Stimulated activated CD8-positive, alpha-beta memory T cell treated with anti-CD3 and anti-CD28 coated beads, Interleukin-4, amount 100 ng/mL, for 24 hours (primary cell): ENCODE measurements at places on chromosomes 6 and 20.

GRCh38 chr6:5083307-5083583 is 1.9 kb upstream of the PPP1R3G start:
- no peak for DNase-seq

- no peak for DNase-seq
Measured at GRCh38 chr20:57968120-57968519, 258.3 kb upstream of the PMEPA1 start.

GRCh38 chr6:41975276-41975675 is 33.7 kb upstream of the CCND3 start:
- DNase-seq: no peak

DNA sequence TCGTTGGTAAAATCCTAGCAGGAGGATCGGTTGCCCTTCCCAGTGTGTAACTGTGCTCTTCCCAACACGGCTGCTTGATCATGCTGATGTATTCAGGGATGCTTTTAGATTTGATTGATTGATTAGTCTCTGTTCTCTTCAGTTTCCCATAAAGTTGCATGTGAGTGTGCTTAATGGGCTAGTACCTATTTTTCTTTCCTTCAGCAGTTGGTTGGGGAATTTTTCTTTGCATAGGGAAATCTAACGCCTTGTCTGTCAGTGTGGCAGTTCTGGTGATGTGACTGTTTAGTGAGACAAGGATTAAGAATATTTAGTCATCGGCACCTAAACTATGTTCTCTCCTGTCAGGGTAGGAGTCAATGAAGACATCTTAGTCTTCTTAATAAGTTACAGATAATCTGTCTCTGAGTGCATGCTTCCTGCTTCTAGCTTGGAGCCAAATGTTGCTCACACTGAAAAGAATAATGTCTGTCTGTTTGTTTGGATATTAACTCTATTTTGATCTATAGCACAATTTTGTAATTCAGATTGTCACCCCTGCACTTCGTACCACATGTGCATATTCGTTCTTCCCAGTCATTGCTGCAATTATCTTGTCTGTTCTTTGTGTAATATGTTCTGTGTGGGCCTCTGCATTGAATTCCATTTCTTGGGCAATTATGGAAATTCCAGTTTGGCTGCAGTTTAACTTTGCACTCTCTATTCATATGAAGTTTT is 169.9 kb downstream of the EDN1 start:
- no peak for DNase-seq

DNA sequence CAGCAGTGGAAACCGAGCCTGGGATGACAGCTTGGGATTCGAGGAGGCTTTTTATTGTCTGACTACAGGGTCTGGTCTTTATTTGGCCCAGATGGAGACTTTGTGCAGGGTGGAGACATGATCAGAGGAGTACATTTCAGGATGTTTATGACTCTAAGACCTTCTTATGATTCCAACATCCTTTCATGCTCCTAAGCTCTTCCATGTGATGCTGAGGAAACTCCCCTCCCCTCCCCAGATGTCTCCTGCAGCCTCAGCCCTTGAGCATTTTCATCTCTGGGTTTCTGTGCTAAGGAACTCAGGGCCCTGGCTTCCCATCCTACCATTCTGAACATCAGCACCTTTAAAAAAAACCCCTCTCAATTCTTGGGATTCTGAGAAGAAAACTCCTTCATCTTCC is 186.6 kb downstream of the SOX4 start:
- no peak for DNase-seq

DNA sequence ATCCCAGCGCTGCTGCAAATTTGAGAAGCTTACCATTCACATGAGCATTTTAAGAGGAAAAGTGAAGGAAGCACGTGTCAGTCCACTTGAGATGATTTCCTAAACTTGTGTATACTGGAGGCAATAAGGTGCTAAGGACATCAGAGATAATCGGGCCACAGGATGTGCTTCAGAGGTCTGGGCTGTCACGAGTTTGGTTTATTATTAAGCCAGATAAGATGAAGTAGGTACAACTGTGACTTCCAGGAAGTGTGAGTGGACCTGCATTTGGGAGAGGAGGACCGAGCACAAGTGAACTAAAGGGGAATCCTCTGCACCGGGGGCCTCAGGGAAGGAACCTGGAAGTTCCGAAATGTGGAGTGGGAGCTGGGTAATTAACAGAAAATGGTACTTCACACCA is 1.4 kb downstream of the SAMD5 start:
- DNase-seq: no peak

GRCh38 chr6:53866226-53866625 is 71.4 kb downstream of the LRRC1 start:
- DNase-seq: no peak

- DNase-seq: no peak
Measured at GRCh38 chr6:19738010-19738409, 99.2 kb upstream of the ID4 start.

DNA sequence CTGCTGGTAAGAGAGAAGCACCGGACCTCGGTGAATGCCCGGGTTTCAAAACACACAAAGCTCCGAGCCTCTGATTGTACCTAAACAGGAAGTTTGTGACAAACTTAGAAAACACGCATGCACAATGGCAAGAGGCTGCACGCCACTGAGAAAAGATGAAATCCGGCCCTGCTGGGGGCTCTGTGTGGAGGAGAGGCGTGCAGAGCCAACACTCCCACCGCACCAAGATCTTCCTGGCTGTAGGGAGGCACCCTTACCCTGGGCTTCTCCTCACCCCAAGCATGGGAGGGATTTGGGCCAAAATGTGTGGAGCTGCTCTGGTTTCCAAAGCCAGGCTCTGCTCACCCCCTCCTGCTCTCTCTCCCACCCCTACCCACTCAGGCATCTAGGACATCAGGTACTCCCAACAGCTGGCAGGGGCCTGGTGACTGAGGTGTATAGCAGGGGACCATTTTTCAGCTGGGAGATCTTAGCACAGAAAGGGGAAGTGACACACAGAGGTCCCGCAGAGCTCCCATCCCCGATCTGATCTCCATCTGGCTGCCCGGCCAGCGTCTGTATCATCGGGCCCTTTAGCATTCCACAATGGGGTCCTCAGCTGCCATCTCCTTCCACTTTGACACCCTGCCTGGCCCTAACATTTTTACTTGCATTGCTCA is 84.2 kb downstream of the TRERF1 start:
- no peak for DNase-seq

- DNase-seq: no peak
Measured at GRCh38 chr6:53517021-53517420, 27.9 kb downstream of the GCLC start.

- no peak for DNase-seq
Measured at GRCh38 chr6:163808871-163809270, 394.4 kb downstream of the QKI start.

DNA sequence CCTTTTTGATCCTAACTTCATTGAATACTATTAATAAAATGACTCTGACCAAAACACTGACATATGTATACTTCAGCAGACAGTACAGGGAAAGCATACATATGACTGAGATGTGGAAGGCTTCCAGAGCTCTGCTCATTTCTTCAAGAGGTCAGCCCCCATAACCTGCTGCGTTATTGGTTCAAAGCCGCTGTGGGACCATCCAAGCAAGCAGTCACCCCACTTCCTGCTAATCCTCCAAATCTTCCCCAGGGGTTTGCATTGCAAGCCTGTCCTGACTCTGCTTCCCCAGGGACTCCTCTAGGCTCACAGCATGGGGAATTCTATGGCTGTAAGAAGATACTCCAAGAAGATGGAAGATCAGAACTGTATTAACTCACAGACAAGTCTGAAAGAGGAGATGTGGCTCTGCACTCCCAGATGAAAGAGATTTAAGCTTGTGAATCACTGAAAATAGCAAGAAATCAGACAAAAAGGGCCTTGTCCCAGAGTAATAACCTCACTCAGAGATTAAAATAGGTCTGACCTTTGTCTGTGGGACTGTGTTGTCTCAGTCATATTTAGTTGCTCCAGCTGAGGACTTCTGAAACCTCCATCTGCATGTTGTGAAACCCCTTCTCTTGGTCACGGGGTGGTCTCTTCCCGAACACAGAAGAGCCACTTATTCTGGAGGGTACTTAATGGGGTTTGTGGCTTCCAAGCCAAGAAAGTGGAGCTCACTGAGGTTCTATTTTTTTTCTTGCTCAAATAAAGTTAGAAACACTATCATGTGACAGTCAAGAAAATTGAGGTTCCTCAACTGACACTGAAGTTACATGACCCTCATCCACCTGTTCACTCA is 101.5 kb upstream of the MARCKS start:
- DNase-seq: no peak

GRCh38 chr6:121880831-121881230 is 445.4 kb downstream of the GJA1 start:
- DNase-seq: no peak

DNA sequence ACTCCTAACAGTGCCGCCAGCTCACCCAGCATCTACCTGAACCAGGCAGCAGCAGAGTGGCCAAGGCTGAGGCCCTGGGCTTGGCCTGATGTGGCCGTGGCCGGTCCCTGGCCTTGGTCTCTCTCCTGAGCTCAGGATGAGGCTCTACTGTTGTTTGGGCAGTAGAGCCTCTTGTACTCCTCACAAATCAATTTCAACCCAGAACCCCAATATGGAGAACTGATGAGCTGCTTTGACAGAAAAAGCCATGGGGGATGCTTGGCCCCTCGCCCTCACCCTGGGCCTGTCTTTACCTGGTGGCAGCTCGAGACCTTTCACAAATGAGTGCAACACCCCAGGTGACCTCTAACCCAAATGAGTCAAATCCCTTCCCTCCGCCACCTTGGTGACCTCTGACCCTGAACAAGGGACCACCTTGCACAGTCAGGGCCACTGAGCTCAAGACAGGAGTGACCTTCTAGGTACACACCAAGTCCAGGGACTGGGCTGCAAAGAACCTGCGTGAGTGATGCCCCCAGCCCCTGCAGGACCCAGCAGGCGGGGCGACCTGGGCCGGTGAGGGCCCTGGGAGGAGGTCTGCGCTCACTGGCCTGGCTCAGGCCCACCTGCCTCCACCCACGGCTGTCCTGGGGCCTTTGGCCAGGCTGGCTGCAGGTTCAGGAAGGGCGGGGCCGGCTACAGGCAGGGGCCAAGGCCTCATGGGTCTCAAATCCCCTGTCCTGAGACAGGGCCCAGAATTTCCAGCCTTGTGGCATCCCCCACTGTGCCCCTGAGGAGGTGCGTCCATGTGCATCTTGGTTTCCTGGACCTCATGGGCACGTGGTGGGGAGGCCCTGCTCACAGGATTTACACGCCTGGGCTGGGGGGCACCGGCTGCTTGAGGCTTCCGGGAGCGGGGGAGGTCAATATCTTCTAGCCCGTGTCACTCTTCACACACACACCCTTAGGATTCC is 30.2 kb downstream of the PSMG4 start:
- DNase-seq: no peak

DNA sequence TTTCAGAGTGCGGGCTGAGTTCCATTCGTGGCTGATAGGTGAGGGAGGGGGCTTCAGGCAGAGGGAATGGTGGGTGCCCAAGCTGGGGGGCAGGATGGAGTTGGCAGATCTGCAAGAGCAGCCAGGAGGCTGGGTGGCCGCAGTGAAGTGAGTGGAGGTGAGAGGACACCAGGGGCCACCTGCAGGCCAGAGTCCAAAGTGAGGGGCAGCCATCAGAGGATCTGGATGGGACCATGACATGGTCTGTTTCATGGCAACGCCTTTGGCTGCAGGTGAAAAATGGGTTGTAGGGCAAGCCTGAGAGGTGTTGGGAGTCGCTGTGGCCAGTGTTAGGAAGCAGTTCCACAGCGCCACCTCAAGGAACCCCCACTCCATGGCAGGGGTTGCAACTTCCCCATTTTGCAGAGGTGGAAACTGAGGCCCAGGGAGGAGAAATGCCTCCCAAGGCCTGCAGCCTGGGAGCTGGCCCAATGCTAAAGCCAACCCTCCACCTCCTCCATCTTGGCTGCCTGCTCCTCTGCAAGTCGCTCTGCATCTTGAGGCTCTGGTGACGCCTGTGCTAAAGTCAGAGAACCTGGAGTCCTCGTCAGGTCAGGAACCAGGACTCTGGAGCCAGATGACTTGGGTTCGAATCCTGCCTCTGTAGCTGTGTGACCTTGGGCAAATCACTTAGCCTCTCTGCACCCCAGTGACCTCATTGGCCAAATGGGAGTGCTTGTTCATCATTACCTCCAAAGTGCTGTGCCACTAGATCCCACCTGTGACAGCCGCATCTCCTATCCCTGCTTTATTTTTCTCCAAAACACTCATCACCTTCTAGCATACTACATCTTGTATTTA is 153.8 kb downstream of the CEBPB start:
- no peak for DNase-seq

- DNase-seq: no peak
Measured at GRCh38 chr6:139143111-139143510, 8.2 kb downstream of the HECA start.

DNA sequence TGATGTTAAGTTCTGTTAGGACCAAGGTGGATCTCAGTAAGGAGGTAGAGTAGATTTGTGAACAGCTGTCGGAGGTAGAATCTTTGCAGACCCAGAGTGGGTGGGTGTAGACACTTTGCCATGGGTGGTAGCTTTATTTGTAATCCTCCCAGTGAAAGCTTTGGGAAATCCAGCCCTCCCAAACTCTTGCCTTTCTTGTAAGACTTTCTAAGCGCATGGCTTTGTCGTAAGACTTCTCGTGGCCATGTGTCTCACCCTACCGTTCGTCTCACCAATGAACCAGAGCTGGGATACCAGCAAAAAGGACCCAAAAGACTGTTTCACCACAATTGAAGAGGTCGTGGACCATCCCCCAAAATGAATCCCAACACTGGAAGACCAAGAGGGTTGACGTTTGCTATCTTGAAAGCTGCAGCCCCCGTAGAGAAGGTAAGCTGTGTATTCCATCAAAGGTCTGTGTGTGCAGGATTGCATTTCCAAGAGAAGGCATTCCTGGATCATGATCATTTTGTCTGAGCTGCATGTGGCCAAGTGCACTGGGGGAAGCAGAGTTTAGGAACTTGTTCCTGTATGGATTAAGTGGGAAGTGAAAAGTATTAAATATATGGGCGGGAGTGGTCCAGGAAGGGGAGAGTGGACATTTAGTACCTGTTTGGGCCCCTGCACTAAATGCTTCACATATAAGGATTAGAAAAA is 5.8 kb upstream of the TMEM14A start:
- DNase-seq: no peak
